LNCaP clone FGC (cell line): ENCODE measurements at places on chromosomes 12 and 14.

DNA sequence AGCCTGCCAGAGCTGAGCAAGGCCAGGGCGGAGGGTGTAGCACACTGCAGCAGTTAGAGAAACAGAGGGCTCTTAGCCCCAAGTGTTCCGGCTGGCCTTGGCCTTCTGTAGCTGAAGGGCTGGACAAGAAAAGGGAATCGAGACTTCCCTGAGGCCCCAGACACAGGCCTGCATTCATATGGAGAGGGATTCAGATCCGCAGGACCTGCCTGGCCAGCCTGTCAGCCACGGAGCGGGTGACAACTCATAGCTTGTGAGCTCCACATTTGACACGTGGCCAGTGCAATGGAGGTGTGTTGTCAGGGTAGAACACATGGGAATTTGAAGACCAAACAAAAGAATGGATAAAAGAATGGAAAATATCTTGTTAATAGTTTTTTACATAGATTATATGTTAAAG is 182.2 kb upstream of the GSC start:
- DNase-seq, result no peak

GRCh38 chr12:113204804-113205203 is 16.5 kb upstream of the TPCN1 start:
- no peak for DNase-seq

- DNase-seq, result no peak
Observed at GRCh38 chr14:38522724-38523123, 266.8 kb upstream of the CLEC14A start.

- DNase-seq, result no peak
Observed at GRCh38 chr12:113289361-113289760, 45.5 kb downstream of the SLC8B1 start.
